ENCODE measurements at places on chromosomes 5 and 9. TPM values are rescaled to one million over a fixed set of nuclear protein-coding genes. Genes with fewer than 3 reads are reported as not detected.

The HAND1 gene
- total RNA-seq: not detected

The MXD3 gene
- total RNA-seq: 37.6 TPM

The MGAT1 gene
- total RNA-seq: 88.5 TPM

The NUTM2G gene
- total RNA-seq: not detected

The IPPK gene
- total RNA-seq: 15.8 TPM

The CER1 gene
- not detected for total RNA-seq

The SNX18 gene
- total RNA-seq: 8.4 TPM

The C9 gene
- total RNA-seq: not detected

The ENHO gene
- not detected for total RNA-seq

The GRM6 gene
- total RNA-seq: not detected

The IQGAP2 gene
- 11.4 TPM for total RNA-seq

The KIF4B gene
- total RNA-seq: 0.02 TPM

The CRHBP gene
- total RNA-seq: not detected

The FGFR4 gene
- total RNA-seq: 588 TPM

The COL15A1 gene
- total RNA-seq: 7.6 TPM

The OTP gene
- total RNA-seq: not detected

The PCDHGA5 gene
- 6.9 TPM for total RNA-seq

The LSM11 gene
- 10.9 TPM for total RNA-seq

The PLAA gene
- total RNA-seq: 32.3 TPM

The SLC6A7 gene
- total RNA-seq: not detected

The GPX8 gene
- 42.9 TPM for total RNA-seq
